T-helper 9 cell (primary cell): ENCODE measurements at places on chromosomes 7 and 10.

GRCh38 chr10:62079885-62080559 is 178.5 kb downstream of the ARID5B start:
- no peak for DNase-seq

DNA sequence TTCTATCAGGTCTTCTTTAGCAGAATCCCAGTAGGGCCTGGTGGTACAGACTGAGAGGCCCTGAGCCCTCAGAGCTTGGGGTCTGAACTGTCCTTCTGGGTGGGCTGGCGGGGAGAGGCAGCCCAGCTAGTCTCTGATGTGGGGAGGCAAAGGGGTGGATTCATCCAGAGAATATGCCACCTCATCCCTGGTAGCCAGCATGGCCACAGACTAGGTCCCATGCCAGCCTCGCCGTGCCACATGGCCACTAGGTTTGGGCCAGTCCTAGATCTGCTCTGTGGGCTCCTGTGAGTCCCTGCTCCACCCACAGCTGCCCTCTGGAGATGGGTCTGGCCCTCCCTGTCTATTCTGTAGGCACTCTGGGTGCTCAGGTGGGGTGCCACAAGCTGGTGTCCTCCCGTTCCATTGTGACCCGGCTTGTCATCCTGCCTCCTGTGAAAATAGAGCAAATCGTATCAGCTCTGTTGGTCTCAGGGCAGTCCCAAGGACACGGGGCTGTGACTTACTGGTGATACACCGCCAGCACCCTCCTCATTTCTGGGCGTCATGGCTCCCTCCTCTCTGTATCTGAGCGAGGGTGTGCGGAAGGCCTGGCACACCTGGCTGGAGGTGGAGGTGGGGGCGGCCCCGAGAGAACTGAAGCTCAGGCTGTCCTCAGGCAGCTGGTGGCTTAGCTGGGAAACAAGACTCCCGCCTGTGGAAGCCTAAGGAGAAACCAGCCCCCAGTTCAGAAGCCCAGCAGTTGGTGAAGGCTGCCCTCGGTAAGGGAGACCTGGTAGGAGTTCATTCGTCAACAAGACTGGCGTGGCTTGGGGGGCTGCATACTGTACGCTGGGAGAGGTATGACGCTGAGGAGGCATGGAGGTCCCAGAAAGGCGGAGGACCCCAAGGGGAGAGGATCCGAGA is 33.3 kb downstream of the UNC5B start:
- DNase-seq = no peak

GRCh38 chr7:115145512-115145911 is 223.6 kb downstream of the MDFIC start:
- no peak for DNase-seq

DNA sequence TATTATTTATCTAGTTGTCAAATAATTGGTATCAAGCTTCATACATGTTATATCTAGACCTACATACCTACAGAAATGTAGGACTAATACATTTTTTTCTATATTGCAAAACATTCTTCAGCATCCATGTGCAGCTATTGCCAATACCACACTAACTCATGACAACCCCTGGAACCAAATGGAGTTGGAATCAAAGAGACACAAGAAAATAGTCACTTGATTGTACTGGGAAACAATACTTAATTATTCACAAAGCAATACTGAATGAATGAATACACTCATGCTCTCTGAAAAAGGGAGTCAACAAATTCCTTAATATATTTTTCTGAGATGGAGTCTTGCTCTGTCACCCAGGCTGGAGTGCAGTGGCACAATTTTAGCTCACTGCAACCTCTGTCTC is 10.4 kb upstream of the CFAP43 start:
- no peak for DNase-seq

DNA sequence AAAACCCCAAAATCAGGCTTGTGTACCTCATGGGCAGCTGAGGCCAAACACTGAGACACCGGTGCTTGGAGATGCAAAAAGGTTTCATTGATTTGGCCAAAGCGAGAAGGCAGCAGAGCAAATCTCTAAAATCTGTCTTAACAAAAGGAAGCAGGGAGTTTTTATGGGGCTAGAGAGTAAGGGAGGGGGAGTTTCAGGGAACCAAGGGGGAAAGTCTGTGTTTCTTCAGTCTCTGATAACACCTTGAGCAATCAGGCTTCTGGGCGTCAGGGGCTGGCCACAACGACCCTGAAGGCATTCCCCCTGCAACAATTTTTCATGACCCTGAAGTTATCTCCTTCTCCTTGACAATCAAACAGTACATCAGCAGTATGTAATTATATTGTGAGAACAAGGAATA is 2.7 kb upstream of the ZNF786 start:
- DNase-seq = no peak

DNA sequence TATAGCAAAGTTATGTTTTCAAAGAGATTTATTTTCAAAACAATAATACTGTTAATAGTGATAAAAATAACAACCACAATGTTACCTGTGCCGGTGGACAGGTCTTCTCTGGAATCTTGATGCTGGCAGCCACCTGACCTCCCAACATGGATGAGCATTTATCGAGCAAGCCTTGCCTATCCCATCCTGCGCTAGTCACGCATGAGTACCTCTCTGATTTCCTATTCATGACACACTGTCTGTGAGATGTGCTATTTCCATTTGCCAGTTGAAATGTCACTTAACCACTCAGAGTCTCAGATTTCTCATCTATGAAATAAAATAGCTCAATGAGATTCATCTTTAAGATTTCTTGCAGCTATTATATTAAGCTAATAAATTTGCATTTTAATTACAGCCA is 341.2 kb upstream of the VWC2 start:
- no peak for DNase-seq

- no peak for DNase-seq
Observed at GRCh38 chr7:38518541-38518940, 112.6 kb downstream of the AMPH start.

DNA sequence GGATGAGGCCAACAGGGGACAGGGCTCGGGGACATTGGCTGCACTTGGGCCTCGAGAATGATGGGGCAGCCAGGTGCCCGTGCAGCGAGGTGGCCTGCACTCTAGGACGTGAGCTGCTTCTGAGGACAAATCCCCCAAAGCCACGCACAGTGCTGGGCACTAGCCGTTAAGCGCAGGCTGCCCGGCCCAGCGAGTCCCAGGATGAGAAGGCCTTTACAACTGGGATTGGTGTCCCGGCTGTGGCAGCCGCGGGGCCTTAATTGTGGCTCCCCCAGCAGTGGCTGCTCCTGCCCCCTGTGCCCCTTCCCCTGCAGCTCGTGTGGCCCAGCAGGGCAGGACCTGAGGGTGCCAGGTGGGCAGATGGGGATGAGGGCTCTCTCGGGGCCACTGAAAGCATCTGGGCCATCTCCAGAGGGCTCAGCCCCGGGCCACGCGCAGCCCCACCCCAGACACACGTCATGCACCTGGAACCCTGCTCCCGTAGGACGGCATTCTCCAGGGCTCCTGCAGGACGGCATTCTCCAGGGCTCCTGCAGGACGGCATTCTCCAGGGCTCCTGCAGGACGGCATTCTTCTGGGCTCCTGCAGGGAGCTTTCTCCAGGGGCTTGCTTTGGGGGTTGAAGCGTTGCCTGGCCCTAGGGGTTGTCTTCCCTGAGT is 6.6 kb downstream of the PWWP2B start:
- DNase-seq = no peak

DNA sequence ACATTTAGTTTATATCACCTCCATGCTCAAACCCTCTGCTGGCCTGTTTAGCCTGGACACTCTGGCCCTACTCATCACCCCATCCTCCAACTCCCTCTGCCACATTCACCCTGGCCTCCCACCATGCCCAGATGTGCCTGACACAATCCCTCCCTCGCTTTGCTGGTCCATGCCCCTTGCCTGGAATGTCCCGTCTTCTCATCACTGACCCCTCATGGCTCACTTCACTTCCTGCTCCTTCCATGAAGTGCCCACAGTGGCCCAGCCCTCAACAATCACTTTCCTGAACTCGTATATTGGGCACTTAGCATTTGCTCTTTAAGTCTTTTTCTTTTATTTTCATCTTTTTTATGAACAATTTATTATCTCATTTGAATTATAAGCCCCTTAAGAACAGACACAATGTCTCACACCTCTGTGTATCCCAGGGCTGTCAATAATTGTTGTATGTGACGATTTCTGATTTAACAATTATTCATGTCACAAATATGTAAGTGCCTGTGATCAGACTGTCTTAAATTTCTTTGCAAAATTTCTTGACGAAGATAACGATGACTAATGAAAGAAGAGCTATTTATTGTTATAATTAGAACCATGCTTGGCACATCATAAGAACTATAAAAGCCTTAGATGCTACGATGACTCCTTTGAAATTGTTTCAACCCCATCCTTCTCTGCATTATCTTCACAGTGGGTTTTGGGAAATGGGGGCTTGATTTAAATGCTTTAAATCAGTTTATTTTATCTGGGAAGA is 209.9 kb upstream of the YAE1 start:
- no peak for DNase-seq

GRCh38 chr10:59631237-59631636 is 78.4 kb downstream of the SLC16A9 start:
- DNase-seq = no peak

- no peak for DNase-seq
Observed at GRCh38 chr10:19925064-19925463, 108.8 kb downstream of the PLXDC2 start.

DNA sequence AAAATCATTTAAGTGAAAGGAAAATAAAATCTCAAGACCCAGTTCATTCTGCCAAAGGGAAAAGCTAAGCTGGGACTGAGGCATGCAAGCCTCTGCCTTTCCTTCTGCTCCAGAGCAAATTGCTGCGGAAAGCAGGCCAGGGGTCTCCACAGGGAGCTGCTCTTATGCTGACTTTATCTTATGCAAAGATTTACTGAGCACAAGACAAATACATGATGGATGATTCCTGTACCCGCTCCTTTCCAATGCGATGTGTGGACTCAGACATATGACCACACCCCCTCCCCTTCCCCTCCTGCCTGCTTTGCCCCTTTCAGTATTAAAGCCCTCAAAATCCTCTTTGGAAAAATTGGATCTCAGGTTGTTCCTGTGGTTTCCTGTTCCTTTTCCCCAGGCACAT is 74.2 kb upstream of the INSIG1 start:
- DNase-seq = no peak

GRCh38 chr10:88389456-88389855 is 193.7 kb downstream of the RNLS start:
- DNase-seq = no peak

- no peak for DNase-seq
Observed at GRCh38 chr10:43197834-43198681, 59.8 kb downstream of the CSGALNACT2 start.

DNA sequence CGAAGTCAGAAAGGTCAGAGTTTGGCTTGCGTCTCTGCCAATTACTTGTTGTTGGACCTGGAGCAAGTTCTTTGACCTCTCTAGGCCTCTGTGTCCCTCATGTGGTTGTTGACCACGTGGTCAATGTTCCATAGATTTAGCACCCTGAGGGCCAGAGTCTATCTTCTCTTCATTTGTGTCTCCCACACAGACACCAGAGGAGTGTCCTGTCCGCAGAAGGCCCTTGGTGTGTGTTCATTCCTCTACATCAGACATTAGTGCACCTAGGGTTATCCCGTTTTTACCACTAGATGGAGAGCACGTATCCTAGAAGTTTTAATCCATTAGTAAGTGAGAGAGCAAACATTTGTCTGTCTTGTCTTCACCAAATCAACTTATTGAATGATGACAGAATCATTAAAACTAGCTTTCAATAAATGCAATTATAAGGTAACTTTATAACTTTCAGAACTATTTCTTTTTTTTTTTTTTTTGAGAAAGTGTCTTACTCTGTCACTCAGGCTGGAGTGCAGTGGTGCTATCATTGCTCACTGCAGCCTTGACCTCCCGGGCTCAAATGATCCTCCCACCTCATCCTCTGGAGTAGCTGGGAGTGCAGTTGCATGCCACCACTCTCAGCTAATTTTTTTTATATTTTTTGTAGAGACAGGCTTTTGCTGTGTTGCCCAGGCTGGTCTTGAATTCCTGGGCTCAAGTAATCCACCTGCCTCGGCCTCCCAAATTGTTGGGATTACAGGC is 122.5 kb upstream of the ANKRD1 start:
- no peak for DNase-seq

GRCh38 chr10:98276311-98276710 is 8.3 kb upstream of the LOXL4 start:
- DNase-seq = no peak

DNA sequence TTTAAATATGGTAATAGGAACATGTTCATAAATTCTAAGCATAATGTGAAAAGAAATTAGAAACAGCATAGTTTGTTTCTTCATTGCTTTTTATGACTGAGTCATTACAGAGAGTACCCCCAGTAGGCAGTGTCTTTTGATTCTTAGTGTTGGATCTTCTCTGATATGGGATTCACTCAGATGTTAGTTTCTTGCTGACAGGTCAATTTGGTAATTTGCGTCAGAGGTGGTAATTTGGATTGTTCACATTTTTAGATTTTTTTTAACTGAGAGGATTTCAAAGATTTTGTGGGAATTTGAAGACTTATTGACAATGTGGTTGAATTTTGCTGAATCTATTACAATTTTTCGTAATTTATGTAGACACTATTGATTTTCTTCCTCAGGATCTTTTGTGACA is 2.1 kb downstream of the HSPA14 start:
- no peak for DNase-seq

GRCh38 chr7:64744680-64745079 is 49.5 kb upstream of the ZNF138 start:
- no peak for DNase-seq

DNA sequence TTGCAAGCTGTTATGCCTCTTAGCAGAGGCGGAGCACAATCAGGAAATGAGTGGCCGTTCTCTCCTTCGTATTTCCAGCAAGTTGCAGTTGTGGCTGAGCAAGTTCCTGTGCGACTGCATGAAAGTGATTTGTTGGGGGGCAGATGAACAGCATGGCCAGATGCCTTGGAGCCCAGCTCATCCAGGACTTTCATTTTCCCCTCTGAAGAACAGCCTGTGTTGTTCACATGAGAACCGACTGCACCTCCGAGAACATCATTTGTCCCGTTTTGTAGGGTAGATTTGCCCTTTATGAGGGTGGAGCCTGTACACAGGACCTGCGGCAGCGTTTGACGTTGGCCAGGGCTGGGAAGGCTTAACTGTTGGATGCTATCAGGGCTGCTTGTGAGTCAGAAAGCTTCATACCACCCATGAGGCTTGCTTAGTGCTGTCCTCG is 4.4 kb downstream of the BAG3 start:
- peak; percentile 32 for DNase-seq

GRCh38 chr7:105618016-105618296 is 36.7 kb upstream of the EFCAB10 start:
- no peak for DNase-seq

- no peak for DNase-seq
Observed at GRCh38 chr7:88115258-88115796, 104.5 kb downstream of the SRI start.

GRCh38 chr10:60732807-60733516 is 45.3 kb upstream of the CDK1 start:
- DNase-seq = peak; percentile 45

DNA sequence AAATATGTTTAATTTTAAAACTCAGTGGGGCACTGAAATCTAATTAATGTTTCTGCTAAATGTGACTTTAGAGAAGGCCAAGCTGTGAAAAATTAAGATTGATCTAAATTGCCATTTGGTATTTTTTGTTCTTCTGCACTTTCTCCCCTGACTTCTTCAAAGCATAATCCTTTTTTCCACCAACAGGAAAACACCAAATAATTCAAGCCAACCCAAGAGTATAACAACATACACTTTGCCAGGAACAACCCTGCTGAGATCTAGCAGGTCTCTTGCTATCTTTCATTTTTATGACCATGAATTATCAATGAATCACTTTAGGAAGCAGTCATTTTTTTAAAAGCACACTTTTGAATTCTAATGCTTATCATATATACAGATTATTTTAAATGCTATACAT is 100.1 kb downstream of the USP6NL start:
- DNase-seq = no peak

- no peak for DNase-seq
Observed at GRCh38 chr10:117471344-117471874, 71.1 kb upstream of the EMX2 start.
